ENCODE measurements at places on chromosomes 2 and 18.
A peak's percentile ranks its signal among the peaks of the same experiment; 100 is the strongest.

DNA sequence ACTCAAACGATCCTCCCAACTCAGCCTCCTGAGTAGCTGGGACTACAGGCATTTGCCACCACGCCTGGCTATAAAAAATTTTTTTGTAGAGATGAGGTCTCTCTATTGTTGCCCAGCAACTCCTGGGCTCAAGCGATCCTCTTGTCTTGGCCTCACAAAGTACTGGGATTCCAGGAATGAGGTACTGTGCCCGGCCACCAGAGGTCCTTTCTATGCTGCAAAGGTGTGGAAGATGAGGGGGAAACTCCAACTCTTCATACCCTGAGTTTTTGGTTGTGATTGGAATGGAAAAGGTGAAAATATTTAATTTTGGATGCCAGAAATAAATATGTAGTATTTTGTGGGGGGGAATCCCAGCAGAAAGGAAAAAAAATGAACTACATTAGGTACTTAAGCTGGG, 36.0 kb downstream of the MRPL33 start:
- DNase-seq: no peak

DNA sequence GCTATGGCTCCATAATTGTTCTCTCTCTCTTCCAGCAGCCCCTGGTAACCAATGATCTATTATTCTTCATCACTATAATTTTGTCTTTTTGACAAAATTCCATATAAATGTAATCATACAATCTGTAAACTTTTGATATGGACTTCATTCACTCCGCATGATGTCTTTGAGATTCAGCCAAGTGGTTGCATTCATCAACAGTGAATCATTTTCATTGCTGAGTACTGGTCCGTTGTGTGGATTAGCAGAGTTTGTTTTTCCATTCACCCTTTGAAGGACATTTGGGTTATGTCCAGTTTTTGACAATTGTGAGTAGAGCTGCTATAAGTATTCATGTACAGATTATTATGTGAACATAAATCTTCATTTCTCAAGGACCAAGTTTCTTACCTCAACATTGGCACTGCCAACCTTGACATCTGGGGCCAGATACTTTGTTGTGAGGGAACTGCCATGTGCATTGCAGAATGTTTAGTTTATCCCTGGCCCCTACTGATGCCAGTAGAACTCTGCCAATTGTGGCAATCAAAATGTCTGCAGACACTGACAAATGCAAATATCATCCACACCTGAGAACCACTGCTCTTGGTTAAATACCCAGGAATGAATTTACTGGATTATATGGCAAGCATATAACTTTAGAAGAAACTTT, 48.4 kb upstream of the BCL2L11 start:
- DNase-seq: no peak

- DNase-seq: no peak
Observed at GRCh38 chr2:176080540-176081375, 3.0 kb downstream of the EVX2 start.

GRCh38 chr2:236334122-236334876, 70.1 kb upstream of the ASB18 start:
- DNase-seq: no peak

DNA sequence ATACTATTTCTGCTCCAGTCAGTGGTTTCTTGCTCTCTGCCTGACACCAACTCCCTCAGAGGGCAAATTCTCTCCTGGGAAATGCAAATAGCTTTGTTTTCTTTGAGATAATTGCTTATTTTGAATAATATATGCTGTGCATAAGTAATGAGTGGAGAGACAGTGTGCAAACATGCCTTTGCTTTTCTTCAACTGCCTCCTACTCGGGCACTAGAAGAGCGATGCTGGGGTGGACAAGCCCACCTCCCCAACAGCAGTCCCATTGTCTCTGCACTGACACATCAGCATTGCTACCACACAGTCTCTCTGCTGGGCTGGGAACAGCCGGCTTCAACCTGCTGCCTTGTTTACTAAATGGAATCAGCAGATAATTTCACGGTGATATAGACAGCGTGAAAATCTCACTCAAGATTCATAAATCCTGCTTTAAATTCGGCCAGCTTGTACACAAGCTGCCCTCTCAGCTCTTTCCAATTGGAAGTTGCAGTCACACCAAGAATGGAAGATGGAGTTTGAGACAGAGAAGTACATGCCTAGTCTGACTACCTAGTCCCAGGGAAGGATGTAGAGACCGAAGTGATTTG, 694.5 kb downstream of the TDRD15 start:
- no peak for DNase-seq

DNA sequence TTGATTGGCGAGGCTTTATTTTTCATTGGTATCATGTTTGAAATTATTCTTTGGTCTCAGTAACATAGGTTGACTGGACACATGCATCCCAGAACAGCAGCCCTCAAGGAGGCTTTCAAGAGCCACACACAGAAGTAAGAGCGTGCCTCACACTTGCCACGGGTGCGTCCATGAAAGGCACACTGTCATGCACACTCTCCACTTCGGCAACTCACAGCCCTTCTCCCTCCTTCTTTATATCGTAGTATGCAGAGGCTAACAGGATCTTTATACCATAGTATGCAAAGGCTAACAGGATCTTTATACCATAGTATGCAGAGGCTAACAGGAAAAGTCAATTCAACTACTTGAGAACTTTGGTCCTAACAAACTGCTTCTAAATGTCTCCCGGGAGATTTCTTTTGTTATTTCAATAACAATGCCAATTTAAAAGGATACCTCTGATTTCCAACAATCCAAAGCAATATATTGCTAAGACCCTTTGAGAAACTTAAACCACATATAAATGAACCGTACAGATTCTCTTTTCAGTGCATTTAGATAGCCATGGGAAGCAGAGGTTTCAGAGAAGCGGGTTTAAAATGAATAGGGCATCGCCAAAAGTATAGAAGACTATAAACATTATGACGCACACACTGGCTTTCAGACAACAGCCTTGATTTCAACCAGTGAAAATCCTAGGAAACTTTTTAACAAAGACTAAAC, 26.5 kb upstream of the ZNF516 start:
- peak; percentile 92 for DNase-seq

DNA sequence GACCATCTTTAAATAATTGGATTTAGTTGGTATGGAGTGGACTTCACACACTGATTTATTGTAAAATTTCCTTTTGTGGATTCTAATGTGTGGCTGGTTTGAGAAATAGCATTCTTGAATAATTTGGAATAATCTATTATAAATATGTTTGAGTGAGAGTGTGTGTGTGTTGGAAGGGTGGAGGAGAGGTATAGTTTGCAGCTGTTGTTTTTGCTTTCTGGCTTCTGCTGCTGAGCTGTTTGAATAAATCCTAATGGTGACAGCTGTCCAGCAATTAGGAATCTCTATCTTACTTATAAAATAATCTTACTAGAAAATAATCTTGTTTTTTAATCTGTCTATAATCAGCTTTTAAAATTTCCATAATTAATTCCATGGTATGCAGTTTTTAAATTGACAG, 1283.0 kb upstream of the CDH2 start:
- peak; percentile 23 for DNase-seq

DNA sequence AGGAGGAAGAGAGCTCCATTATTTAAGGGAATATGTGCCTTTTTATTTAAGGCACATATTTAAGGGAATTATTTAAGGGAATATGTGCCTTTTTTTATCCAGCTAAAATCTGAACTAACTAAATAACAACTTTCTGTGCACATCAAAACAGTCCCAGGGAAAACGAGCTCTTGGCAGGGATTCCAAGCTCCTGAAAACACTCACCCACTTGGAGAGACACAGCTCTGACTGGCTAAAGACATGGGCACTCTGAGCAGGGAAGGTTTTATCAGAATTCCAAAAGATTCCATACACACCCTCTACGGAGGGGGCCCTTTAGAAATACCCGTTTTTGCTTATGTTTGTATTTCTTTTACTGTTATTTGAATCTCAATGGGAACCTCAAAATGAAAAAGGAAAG, 181.0 kb downstream of the ZNF516 start:
- no peak for DNase-seq

DNA sequence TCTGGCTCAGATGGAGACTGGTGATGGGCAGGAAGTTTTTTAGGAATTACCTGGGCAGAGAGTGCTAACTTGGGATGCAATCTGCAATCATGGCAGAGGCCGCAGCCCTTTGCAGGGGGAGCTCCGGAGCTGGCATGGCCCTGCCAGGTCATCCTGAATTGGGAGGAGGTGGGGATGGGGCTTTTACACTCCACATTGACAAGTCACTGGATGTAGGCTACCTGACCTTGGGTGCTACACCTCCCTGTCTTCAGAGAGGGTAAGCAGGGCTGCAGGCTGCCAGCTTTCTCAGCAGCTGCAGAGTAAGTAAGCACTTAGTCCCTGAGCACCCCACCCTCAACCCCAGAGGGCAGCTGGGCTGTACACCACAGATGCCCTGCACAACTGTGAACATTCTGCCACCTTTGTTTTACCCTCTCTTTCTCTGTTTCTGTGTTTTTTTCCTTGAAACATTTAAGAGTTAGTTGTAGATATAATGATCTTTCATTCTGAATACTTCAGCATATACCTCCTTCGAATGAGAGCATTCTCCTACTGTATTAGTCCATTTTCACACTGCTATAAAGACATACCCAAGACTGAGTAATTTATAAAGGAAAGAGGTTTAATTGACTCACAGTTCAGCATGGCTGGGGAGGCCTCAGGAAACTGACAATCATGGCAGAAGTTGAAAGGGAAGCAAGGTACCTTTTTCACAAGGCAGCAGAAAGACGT, 6.8 kb upstream of the HS1BP3 start:
- no peak for DNase-seq

DNA sequence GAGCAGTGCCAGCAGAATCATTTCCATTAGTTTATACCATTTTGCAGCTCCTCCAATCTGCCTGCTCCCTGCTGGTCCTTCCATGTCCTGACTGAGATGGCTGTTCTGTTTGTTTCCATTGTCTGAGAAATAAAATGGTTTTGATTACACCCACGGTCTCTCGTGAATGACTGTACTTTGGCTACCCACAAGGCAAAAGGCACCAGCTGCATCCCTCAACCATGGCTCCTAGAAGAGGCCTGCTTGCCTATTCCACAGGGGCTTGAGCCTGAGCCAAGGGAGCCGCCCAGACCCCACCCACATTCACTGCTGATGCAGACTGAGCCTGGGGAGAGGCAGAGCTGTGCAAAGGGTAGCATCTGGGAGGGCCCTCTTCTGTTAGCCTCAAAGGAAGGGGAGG, 31.2 kb downstream of the MARCHF4 start:
- DNase-seq: peak; percentile 36

DNA sequence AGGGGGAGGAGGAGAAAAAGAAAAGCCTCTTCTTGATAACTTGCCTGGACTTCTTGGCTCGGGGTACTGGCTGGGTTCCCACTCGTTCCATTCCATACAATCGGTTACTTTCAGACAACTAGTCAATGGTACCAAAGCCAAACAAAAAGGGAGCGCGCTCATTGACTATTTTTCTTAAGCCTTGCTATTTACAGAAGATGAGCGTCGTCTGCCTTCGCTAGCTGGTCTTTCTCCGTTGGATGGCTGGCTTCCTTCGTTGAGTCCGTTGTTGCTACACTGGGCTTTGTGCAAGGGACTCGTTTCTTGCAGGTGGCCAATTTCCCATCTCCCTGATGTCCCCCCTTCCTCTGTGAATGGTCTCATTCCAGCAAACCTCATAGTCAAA, 260.4 kb downstream of the ZNF516 start:
- DNase-seq: no peak

DNA sequence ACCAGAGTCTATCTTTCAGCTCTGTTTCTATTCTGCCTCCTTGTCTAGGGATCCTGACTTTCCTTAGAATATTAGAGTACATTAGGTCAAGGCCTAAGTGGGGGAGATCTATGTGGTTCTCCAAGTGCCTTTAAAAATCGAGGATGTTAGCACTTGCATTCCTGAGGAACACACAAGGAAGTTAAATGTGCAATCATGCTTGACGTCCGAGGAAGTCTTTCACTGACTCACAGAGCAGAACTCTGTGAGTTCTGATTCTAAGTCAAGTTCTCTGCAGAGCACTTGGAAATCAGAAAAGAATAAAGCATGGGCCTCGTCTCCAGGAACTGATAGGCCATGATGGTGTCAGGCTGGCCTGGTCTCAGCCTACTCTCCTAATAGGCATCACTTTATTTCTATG, 17.2 kb downstream of the FHOD3 start:
- DNase-seq: no peak

DNA sequence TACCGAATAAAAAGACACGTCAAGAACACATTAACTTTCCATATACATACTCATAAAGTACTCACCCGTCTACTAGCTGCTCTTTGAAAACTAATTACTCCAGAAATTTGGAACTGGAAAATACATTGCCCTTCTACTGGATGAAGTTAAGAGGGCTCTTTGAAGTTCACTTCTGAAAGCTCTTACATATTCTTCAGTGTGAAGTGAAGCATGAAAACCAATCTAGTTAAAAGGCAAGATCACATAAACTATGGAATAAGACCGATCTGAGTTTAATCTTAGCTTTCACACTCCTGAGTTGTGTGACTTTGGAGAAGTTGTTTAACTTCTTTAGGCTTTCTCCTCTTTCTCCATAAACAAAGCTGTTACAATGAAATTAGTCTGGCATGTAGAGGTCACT, 38.5 kb downstream of the REV1 start:
- DNase-seq: no peak

DNA sequence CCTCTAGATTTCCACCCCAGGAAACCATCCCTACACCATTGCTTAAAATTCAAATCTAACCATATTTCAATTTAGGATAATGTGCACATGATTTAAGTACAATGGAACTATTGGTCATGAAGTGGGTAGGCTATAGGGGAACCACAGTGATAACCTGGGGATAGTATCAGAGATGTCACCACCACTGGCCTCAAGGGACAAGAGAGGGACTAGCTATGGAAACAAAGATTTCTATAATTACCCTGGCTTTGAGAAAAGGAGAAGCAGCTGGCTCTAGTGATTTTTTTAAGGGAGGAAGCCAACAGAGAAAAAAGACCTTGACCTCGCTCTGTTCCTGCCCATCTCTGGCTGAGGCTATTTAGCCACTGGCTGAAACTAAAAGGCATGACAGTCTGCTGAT, 132.0 kb downstream of the MEP1B start:
- no peak for DNase-seq

GRCh38 chr2:98123286-98123685, 36.3 kb downstream of the VWA3B start:
- no peak for DNase-seq

DNA sequence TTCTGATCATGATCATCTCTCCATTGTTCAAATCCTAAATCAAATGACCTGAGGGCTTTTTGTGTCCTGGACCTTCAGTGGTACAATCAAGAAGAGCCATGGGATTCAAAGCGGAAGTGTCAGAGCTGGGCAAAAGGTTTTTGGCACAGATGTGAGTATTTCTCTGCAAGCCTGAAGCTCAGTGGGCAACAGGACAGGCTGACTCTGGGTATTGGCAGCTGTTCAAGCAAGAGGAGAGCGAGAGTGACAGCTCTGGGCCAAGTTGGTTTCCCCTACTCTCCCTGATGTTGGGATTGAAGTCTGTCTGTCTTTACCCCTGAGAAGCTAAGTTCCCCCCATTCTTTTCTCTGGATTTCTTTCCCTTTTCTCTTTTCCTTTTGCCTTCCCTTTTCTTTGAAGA, 33.3 kb downstream of the DSEL start:
- no peak for DNase-seq

DNA sequence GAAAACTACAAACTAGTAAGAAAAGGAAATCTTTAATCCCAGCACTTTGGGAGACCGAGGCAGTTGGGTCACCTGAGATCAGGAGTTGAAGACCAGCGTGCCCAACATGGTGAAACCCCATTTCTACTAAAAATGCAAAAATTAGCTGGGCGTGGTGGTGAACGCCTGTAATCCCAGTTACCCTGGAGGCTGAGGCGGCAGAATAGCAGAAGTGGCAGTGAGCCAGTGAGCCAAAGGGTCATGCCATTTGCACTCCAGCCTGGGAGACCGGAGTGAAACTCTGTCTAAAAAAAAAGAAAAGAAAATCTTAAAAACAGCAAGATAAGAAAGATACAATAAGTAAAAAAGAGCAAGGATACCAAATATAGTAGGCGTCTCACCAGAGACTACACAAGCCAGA, 502.9 kb upstream of the ID2 start:
- DNase-seq: no peak

Data from NCI-H1092 treated with DMSO at 0.1 percent for 48 hours (cell line).